Stromal cell of bone marrow (primary cell): ENCODE measurements at places on chromosomes 7 and 10.

DNA sequence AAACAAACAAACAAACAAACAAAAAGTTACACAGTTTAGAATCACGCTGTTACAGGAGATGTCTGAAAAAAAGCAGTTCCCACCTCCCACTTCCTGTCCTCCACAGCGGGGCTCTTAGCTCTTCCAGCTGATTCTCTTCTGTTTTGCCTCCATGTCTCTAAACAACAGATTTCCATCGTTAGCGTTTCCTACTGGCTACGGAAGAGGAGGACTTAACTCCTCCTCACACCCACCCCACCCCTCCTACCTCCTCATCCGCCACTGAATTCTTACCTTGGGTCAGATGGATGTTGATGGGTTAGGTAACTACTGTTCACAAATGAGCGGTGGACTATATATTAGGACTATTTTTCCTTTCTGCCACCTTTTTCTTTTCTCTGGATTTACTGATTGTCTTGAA lies 36.8 kb upstream of the NUB1 start:
- no peak for DNase-seq

DNA sequence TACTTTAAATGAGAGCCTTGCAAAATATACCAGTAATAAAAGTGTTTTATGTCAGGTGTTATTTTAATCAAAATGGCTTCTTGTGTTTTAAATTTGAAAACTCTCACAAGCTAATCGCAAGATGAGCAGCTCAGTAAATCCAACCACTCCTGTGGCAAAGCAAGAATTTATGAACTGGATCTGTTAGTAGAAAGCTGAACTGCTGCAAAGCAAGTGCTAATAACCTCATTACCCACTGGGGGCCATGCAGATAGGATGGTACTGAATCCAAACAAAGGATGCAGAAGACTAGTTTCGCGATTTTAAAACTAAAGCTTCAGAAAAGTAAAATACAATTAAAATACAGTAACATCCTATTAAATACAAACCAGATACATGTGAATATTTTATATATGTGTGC lies 468.0 kb downstream of the PARD3 start:
- no peak for DNase-seq

- no peak for DNase-seq
Measured at GRCh38 chr10:92420546-92421275, 129.7 kb downstream of the MARCHF5 start.

- no peak for DNase-seq
Measured at GRCh38 chr10:112827951-112828350, 122.1 kb upstream of the TCF7L2 start.

- no peak for DNase-seq
Measured at GRCh38 chr7:154744256-154744860, 258.6 kb downstream of the PAXIP1 start.
